ENCODE measurements at places on chromosomes 11 and 22. TPM values are rescaled to one million over a fixed set of nuclear protein-coding genes. Genes with fewer than 3 reads are reported as not detected.
A peak's percentile ranks its signal among the peaks of the same experiment; 100 is the strongest.

F2 gene
- not detected for total RNA-seq

GRCh38 chr11:14499178-14499559 is 442 bp downstream of the COPB1 start:
- peak; percentile 34 for DNase-seq

GRCh38 chr11:121249039-121249663 is 43.4 kb upstream of the SC5D start:
- DNase-seq: no peak

DNA sequence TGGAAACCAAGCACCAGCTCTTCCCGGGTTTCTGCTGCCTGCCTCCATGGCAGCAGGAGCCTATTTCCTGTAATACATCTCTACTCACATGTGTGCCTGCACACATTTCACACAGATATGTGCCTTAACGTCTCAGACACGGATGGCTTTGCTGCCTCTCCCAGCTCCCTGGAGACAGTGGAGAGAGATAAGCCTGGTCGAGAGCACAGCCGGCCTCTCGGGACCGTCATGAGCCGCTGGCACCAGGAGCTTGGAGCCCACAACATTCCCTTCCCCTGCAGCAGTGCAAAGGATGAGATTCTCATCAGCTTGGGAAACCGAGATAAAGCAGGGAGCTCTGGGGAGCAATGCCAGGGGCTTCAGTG is 587.7 kb downstream of the BRD1 start:
- DNase-seq: no peak

- DNase-seq: no peak
These were observed 13.9 kb upstream of the TBX1 start for GRCh38 chr22:19746726-19747125.

- DNase-seq: no peak
These were observed 4.9 kb downstream of the MYRF start for GRCh38 chr11:61757213-61757862.

DNA sequence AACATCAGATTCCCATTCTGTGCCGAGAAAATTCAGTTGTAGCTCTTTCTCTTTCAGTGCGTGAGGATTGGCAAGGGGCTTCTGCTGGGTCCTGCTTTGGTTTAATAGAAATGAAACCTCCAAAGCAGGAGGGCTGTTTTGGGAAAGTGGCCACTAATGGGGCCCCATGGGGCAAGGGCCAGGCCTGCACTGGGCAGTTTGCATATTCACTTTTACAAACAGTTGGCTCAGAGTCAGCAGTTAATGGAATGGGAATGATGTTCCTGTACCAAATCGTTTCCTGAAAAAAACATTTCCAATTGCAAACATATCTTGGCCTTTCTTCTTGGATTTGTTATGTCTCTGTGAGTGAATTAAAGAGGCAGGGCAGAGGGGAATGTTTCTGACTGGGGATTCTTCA is 92.1 kb downstream of the PARVA start:
- DNase-seq: no peak
